ENCODE measurements at places on chromosomes 13 and 19.

DNA sequence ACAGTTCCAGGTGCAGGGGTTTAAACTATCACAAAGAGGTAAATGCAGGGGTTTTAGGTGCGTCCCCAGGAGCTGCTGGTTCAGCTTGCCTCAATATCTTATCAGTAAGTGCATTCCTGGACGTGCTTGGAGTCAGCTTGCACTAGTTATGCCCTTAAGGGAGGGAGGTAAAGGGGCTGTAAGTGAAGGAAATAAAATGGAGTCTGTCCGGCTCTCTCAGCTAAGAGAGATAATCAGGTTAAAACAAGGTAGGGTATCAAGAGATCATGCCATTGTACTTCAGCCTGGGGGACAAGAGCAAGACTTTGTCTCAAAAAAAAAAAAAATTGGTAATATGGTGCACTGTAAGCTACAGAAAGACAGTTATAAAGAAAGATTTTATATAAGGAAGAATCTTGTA lies 69.7 kb downstream of the ZNF100 start:
- DNase-seq = no peak

GRCh38 chr13:62280590-62280989 lies 864.9 kb upstream of the PCDH20 start:
- no peak for DNase-seq

DNA sequence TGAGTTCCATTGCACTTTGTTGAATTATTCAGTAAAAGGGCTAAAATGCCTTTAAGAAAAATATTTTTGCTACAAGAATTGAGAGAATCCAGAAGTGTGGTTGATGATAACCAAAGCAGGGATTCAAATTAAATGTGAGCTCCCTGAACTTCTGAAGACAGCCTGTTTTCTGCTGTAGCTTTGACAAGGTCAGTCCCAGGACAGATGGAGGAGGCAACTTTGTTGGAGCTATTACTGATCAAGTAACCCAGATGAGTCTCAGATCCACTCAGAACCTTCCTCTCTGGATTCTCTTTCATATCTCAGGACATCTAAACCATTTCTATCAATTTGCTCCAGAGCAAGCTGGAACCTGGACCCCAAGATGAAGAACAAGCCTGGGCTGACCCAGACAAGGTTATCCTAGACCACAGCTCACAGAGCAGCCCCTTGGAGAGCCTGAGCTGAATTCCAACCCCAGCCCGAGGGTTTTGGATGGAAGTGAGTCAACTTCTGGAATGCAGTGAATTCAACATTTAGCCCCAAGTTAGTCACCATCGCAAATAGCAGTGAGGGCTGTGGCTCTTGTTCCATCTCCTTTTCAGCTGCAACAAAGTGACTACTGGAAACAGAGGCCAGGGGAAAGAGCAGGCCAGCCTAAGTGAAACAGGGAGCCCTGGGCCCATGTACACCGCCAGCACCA lies 137.8 kb upstream of the TSC22D1 start:
- no peak for DNase-seq

DNA sequence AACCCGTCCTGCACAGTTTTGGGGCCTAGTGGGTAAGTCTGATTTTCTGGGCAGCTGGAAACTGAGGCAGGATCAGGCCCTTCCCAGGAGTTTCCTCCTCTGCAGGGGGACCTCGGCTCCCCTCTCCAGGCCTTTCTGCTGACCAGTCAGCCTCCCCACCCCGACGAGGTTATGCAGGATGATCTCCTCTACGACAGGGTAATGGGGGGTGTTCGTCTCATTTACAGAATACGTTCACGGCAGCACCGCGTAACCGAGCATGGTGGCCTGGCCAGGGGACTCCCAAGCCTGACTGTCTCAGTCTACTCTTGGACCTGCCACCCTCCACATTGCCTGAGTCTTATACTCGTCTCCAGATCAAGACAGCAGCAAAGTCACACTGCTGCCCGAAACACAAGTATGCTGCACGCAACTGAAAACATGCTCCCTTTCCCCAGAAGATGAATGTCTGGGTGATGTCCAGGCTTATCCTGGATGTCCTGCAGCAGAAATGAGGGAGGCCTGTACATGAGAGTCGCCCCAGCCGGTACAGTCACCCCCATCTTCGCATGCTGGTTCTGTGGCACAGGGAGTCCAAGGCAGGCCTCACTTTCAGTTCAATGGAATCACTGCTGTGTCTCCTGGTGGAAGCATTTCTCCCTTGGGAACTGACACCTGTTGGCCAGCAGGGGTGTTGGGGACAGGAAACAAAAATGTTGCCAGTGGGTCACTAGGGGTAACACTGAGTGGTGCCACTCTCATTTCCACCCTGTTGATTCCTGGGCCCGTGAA lies 120.8 kb downstream of the SOX1 start:
- no peak for DNase-seq

DNA sequence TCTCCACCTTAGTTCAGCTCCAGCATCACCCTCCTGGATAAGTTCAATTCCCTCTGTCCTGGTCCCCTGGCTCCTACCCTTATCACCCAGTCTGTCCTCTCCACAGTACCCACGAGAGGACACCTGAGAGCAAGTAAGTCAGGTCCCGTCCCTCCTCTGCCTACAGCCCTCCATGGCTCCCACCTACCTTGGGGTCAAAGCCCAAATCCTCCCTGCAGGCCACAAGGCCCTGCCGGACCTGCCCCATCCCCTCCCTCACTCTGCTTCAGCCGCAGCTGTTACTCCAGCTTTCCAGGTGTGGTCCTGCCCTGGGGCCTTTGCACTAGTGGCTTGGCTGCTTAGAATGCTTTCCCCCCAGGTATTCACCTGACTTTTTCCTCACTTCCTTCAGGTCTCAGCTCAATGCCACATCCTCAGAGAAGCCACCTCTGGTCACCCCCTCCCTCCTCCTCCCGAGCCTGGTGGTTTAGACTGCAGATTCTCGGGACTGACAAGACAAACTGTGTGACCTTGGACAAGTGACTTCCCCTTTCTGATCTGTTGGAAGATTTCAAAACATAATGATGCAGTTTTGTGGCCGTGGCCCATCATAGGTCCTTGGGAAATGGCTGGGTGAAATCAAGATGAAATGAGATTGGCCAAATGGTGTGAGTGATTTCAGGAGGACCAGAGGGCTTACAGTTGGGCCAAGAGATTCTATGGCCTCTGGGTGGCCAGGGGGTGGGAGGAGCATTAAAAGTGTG lies 3.6 kb downstream of the TUBB4A start:
- DNase-seq = no peak

DNA sequence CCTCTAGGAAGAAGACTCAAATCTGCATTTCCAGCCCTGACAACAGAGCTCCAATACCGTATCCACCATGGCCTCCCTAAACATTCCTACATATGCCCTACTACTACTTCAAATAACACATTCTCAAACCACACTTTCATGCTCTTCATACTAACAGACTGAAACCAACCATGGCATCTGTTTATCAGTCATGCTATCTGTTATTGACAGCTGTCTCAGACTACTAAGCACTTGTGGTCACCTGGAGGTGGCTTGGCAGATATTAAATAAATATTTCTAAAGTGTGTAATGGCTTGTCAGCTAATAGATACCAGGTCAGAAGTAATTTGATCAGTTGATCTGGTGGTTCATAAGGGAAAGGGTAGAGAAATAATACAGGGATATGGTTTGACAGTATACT lies 489.1 kb downstream of the DIAPH3 start:
- no peak for DNase-seq

GRCh38 chr13:105058517-105058916 lies 1476.9 kb downstream of the EFNB2 start:
- DNase-seq = no peak

DNA sequence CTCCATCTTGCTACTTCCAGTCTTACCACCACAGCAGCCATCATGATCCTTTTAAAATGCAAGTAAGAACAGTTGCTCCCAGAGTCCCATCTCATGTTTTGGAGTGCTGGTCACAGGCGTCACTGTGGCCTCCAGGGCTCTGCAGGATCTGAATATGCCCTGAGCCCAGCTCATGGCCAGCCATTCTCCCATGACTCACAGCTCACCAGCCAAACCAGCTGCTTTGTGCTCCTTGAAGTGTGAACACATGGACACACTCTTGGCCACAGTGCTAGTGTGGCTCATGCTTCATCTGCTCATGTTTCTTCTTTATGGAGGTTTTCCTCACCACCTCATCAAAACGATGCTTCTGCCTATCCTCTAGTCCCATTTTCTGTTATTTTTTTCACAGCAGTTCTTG lies 466.5 kb downstream of the UQCRFS1 start:
- DNase-seq = no peak

DNA sequence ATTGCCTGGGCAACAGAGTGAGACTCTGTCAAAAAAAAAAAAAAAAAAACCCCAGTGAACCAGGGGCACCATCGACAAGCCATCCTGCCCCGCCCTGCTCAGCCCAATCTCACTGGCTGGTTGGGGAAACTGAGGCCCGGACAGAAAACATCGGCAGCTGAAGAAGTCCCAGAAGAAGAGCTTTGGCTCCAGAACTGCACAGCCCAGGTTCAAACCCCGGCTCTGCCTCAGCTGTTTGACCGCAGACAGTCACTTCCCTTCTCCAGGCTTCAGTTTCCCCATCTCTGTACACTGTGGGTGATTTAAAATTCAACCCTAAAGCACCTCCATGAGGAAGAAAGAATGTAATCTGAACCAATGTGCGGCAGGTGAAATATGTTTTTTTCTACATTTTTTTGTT lies 9.4 kb upstream of the SEMA6B start:
- no peak for DNase-seq

GRCh38 chr13:76025392-76025791 lies 389.3 kb downstream of the LMO7 start:
- no peak for DNase-seq

GRCh38 chr13:28564030-28564429 lies 69.1 kb upstream of the FLT1 start:
- no peak for DNase-seq

DNA sequence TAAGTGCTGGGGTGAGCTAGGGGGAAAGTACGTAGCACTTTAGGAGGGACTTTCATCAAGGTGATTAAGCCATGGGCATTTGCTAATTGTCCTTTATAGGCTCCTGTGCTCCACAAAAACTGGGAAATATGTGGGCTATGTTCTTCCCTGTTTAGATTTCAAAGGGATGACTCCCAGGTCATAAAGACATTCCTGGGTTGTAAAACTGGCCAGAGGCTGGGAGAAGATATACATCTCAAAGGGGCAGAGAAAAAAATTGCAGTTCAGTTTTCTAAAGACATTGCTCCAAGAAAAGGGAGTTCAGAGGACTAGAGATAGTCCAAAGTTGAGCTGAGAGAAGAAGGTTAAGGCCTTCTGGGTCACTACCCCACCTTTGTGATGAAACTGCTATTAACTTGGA lies 204.8 kb downstream of the MYO16 start:
- DNase-seq = no peak

DNA sequence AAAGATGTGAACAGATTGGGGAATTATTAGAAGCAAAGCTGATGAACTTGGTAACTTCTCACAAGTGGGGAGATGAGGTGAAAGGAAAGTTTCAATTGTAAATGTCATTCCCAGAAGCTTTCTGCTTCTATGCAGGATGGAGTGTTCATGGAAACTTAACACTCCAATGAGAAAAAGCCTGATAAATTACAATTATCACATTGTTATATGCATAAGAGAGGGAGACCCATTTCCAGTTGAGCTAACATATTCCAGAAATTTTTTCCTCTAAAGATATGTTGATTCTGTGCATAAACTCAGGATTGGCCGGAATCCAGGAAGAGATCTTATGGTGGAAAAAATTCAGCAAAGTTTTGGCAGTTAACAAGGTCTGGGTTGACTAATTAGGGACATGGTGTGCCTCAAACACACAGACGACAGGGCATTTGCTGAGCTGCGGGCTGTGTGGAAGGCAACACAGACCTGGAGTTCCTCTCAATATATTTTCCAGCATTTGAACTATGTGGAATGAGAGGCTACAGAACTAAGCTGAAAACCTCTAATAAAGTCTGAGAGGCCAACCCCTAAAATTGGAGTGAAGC lies 64.9 kb upstream of the FGF14 start:
- DNase-seq = no peak

DNA sequence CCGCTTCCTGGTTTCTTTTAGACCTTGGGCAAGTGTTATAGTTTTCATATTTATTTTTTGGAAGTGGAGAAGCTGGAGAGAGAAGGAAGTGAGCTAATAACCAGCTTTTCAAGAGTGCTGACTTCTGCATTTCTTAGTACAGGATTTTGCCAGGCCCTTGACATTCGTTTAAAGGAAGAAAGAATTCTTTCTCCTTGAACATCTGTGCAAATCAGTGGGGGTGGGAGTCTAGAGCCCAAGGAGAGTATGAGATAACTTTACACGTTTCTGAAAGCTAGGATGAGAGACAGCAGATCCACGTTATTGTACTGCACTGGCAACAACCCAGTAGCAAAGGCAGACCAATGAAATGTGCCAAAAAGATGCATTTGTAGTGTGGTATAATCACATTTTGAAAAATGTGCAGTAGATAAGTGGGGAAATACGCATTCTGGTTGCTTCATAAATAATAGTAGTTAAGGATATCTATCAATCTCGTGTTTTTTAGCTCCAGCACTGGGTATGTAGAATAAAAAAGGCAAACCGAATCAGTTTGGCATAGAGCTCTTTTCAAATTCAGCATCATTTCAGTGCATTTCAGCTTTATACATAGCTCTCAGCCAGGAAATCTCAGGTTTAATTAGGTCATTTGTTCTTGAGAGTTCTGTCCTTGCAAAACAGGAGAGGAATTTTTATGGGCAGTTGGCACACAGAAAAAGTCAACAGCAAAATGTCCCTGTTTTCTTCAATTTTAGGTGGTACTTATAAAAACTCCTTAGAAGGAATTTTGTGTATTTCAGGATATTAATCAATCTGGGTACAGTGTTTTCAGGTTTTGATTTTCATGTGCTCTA lies 4.3 kb downstream of the RNF113B start:
- peak; percentile 28 for DNase-seq

GRCh38 chr19:15923702-15924101 lies 10.6 kb downstream of the CYP4F11 start:
- DNase-seq = no peak

DNA sequence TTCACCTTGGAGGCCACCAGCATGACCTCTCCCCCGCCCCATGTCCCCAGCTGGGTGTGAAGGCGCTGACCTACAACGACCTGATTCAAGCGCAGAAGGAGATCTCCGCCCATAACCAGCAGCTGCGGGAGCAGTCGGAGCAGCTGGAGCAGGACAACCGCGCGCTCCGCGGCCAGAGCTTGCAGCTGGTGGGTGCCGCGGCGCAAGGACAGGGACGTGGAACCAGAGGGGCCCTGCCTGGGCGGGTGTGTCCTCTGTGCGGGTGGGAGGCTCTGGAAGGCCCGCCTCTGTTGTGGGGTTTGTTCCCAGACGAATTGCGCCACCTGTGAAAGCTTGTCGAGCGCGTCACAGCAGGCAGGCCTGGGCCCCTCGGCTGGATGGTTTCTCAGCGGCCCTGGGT lies 22.3 kb downstream of the PLEKHJ1 start:
- DNase-seq = peak; percentile 45

DNA sequence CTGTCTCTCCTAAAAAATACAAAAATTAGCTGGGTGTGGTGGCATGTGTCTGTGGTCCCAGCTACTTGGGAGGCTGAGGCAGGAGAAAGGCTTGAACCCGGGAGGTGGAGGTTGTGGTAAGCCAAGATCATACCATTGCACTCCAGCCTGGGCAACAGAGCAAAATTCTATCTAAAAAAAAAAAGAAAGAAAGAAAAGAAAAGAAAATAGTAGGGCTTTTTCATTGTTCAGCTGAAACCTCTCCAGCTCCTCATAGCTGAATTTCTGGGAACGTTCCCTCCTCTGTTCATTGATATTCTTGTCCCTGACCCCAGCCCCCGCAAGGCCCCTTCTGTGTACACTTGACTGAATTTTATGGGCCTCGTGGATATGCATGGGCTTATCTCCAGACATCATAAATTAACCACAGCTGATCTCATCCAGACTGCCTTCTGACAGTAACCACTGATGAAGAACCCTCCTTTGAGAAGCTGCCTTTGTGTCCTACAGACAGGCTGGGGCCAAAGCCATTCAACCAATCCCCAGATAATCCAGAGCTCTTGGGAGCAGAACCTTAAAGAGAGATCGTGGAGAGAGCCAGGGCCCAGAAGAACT lies at the start of gene ELSPBP1:
Gene ELSPBP1 (plus strand): TSS at position 424 of the 594 bp plus-strand sequence. CDS start 14,036 bp downstream, outside the sequence.
- no peak for DNase-seq

Data from retina (tissue), 1 donor.